DMS153 (cell line): ENCODE measurements at places on chromosomes 5 and 9.

- DNase-seq, result no peak
These were observed 28.7 kb downstream of the GFRA3 start for GRCh38 chr5:138245717-138246116.

DNA sequence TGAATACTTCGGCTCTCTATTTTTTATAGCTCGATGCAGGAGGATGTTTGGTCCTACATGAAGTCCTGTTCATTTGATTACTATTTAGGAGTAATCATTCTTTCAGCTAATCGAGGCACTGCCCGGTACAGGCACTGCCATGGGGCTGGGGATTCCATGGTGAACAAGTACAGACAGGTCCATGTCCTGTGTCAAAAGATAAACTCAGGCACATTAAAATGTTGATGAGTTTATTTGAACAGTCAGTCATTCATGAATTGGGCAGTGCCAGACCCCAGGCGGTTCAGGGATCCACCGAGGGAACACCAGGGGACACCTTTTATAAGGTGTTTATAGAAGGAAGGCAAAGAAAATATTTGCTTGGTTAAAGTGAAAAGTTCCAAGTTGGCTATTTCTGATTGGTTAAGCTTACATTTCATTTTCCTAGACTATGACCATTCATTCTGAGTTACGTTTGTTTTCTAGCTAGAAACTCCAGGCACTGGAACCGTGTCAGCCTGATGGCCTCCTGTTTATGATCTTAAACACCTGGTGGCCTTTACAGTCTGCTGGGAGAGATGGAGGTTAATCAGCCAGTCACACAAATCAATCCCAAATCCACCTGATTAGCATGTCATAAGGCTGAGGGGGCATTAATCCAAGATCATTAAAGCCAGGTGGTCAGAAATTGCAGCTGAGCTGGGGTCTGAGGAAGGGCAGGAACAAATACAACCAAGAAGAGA is 47.0 kb upstream of the TDRD7 start:
- DNase-seq, result peak; percentile 72

DNA sequence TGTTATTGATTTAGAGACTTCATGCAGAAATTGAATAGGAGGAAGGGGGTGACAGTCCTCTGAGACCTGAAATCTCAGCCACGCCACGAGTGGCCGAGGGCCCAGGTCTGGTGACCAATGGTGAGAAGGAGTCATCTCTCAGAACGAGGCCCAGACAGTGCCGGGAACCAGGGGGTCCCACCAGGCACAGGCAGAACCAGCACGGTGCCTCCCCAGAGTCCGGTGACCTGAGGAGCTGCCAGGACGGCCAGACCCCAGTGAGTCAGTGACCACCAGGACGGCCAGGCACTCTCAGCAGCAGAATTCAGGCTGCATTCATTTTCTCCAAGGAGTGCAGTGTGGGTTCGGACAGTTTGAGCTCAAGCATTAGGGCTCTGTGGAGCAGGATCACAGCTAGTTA is 43.8 kb upstream of the NKD2 start:
- no peak for DNase-seq

DNA sequence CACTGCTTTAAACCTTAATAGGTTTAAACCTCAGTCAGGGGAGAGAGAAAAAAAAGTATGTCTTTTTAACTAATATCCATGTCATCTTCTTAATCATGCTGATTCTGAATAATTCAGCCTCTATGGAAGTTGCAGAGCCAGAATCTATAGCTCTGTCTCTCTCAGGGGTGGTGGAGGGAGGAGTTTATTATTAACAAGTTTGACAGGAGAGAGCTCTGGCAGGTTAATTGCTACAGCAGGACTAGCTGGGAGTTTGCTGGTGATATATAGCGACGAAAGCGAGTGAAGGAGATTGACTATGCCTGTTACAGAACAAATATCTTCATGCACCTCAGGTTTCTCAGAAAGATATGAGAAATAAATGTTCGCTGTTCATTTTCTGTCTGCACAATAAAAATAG is 586.4 kb downstream of the TLE4 start:
- peak; percentile 7 for DNase-seq

DNA sequence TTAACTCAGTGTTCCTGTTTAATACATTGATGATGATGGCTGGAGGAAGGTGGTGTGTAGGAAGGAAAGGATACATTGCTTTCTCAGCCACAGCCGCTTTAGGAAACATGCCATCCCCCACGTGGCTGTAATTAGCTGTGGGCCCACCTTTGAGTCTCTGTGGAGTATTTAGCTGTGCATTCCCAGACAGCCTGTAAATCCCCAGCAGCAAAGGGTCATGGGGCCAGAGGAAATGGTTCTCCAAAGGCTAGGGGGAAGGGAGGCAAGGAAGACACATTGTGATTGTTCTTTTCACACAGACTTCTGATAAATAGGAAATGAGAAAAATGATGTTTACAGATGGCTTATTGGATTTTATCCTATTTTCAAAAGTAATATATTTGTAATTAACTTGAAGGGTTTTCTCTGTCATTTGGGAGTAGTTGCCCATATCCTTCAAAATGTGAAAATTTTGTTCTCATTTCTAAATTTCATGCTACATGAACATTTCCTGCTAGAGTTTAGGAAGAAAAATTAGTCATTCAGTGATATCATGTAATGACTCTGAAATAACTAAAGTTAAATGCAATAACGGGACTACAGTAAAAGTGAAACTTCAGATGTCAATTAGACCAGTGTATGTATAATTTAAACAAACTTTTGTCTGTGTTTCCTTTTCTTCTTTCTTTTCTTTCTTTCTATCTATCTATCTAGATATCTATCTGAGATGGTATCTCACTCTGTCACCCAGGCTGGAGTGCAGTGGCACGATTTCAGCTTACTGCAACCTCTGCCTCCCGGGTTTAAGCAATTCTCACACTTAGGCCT is 24.3 kb upstream of the F2R start:
- no peak for DNase-seq

GRCh38 chr9:97315550-97315949 is 8.1 kb downstream of the CCDC180 start:
- no peak for DNase-seq

DNA sequence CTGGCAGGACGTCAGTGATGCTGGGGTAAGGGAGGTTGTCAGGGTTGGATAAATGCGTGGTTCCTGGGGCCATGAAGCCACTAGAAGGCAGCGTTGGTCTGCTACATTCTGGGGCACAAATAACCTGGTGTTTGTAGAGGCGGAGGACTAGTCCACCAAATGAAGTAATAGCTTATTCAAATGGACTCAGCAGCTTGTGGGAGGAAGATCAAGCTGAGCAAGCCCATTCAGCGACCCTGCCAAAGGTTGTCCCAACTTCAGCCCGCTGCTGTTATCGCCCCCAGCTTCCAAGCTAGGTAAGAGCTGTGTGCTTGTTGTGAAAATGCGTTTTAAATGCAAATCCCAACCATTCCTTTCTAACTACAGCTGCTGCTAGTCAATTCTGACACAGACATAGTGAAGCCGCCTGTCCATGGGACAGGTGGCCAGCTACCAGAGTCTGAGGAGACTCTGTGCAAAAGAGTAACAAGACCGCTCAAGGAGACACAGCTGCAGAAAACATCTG is 7.6 kb upstream of the FAM240B start:
- no peak for DNase-seq

- no peak for DNase-seq
These were observed 1166.4 kb downstream of the CDH12 start for GRCh38 chr5:21686706-21687105.

DNA sequence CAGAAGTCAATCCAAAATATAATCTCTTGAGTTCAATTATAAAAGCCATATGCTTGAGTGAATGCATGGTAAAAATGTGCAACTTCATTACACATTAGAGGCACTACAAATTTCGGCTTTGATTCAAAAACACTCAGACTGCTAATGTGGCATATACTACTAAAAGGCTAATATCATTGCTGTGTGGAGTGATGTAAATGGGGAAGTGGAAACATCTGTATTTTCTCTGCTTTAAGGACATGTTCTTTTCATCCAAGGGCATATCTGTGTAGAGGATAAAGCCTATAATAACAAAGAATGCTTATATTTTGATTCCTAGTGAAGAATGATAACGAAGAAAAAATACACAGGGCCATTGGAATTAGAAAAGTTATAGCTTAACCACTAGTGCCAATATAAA is 643.9 kb upstream of the ZNF608 start:
- no peak for DNase-seq

DNA sequence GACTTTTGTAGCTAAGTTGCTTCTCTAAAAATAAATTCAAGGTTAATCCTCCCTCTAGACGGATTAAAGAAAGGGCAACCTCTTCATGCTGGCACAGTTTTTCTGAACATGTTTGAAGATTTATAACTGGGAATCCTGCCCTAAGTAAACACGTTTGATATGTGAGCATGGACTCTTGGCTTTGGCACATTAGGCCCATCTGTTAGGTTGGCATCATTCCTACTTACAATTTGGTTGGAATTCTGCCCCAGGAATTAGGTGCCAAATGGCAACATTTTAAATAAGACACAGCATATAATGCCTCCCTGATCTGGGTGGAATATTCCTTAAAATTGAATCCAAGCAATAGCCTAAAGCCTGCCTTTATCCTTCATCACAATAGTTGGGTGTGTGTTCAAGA is 372.3 kb upstream of the CDH18 start:
- no peak for DNase-seq

DNA sequence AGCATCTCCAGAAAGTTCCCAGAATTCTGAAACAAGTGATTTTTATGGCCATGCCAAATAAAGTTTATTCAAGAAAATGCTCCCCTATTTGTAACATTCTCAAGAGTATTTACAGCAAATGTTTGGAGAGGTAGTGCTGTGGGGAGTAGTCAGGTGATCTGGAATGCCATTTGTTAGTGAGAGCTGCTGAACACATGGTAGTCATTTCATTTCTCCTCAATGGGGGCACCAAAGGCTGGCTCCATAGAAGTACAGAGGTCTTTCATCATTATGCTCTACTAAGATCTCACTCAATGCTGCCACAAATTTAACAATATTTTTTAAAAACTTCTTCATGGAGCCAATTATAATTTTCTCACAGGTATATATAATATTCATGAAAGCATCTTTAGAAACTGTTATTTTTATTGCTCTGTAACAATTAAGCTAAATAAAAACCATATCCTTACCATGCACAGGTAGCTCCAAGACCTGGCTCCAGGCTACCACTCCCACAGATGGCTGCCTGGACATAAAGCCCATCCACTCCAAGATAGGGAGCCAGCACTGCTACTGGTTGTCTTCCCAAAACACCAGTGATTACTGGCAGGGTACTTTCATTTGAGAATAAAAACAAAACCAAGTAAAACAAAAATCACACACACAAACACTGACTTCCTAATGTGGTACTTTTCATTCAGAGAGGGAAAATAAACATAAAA is 200.8 kb downstream of the PLK2 start:
- DNase-seq, result no peak

DNA sequence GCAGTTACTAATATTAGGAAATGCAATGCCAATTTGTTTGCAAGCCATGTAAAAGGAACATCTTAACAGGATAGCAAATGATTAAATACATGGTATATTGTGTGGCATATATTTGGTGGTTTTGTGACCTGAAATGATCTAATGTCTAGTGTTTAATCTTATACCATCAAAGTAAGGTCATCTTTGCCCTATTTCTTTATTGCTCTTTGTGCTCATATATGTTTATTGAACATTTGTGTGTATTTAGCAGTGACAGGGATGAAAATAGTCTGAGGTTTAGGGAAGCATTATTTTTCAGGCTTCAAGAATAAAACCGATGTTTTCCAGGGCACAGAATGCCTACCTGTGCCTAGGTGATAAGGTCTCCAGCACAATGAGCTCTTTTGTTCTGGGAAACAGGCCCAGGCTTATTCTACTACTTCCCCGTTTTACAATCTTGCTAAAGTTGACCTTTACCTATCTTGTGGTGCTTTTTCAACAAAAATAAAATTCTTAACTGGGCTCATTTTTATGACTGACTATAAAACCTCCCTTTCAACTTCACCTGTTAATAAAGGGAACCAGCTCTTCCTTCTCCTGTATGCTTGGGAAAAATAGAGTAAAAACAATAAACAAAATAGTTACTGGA is 105.6 kb upstream of the ANKH start:
- peak; percentile 34 for DNase-seq

DNA sequence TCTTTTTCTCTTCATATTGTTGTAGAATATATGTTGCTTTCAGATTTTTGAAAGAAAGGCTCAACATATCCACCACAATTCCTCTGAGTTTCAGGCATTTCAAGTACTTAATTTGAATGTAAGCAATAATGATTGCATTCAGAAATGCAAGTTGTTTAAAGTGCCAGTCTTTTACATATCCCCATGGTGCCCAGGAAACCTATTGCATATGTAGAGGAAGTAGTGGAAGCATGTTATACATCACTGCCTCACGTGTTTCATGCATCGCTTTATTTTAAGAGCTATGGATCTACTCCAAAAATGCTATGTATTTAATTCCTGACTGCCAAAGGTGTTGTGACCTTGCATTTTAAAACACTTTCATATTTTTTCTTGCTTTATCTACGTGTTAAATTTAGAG is 28.1 kb downstream of the CPEB4 start:
- no peak for DNase-seq

GRCh38 chr9:86072394-86072877 is 26.9 kb downstream of the GOLM1 start:
- DNase-seq, result no peak

- DNase-seq, result no peak
These were observed 61.3 kb upstream of the RNF38 start for GRCh38 chr9:36461323-36461722.

DNA sequence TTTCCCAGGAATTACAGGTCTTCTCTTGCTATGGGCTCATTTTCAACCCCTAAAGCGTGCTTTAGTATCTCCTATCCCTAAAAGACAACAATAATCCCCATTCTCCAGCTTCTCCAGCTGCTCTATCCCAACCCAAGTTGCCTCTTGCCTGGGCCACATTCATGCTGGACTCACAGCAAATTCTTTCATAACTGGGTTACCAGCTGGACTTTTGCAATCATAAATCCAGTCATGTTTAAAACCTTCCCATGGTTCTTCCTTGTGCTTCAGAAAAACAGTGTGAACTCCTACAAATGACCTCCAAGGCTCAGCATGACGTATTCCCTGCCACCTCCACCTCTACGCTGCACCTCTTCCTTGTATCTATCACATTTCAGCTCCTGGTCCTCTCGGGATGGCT is 346.9 kb downstream of the GADD45G start:
- no peak for DNase-seq
